Activated effector memory CD4-positive, alpha-beta T cell treated with Interleukin-2 at 50 U/mL for 16 hours (primary cell): ENCODE measurements at places on chromosomes 12 and 14.

GRCh38 chr14:57982804-57983634 lies 117.1 kb upstream of the SLC35F4 start:
- DNase-seq = no peak

DNA sequence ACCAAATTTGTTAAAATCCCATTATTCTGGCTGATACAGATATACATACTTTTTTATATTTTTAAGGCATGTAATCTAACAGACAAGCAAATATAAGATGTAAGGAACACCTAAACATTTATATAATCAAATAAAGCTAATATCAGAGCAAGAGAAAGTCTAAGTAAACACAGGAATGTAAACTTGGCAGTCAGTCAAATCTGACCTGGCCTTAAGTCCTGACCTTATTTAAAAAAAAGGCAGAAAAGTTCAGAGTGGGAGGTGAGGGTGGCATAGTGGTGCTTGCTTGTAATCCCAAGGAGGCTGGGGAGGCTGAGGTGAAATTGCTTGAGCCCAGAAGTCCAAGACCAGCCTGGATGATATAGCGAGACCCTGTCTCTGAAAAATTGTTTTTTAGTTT lies 152.6 kb downstream of the DERA start:
- DNase-seq = no peak

DNA sequence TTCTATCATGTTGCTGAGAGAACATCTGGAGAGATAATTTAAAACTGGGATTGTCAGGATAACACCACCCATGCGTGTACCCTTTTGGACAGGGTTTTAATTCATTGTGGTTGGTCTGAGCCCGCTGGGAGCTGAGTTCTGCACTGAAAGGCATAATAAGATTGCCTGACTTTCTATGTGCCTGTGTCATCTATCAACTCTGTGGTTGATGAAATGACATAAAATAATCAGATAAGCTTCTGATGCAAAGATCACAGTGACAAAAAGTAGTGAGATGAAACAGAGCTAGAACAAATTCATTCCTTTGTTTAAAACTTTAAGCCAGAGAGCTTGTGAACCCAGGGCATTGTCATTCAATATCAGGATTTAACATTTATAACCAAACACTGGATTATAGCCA lies 98.7 kb downstream of the BBS10 start:
- no peak for DNase-seq

DNA sequence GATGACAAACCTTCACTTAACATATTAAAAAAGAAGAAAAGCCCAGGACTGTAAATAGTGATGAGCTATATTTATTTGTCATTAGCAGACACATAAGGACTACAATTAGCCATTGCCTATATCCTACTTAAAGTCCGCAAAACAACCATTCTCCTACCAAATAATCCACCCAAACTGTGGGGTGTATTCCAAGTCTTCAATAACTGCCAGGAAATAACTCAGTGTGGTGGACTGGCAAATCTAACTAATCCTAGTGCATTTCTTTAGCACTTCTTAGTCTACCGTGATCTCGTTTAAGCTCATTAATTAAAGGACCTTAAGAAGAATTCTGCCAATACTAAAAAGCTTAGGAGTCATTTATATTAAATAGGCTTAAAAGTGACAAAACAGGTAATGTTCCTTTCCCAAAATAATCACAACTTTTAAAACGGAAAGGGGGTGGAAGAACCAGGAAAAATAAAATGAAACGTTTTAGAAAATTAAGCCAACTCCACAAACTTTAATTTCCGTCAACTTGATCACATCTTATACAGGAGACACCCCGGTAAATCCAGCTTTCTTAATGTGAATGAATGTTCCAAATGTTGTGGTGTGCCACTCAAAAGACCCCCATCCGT lies 1.8 kb downstream of the NOVA1 start:
- DNase-seq = no peak

GRCh38 chr12:98504368-98504617 lies 11.1 kb upstream of the TMPO start:
- DNase-seq = no peak

- DNase-seq = no peak
Measured at GRCh38 chr14:55133416-55133815, 4.4 kb downstream of the LGALS3 start.

DNA sequence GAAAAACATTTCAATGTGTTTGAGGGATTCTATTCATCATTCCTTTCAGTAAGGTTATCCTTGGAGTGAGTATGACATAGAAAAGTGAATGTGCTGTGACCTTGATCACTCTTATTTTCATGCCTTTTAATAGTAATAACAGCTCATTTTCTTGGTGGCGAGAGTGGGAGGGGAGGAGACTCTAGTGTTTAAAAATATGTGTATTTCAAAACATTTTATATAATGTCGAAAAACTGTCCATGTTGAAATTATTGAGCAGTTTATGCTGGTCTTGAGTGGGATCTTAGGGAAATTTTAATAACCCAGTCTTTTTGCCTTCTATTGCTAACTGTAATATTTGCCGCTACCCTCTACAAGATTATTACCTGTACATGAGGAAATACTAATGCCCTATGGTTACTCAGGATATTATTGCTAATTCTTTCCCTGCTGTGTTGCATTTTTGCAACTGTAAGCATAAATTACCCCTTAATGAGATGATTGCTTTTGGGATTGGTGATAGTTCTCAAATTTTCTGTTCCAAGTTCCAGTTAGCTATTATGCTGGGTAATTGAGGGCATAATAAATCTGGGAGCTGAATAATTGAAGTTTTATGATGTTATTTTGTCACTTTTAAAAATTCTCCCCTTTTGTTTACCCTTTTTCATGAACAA lies 21.9 kb downstream of the ATF7IP start:
- no peak for DNase-seq

DNA sequence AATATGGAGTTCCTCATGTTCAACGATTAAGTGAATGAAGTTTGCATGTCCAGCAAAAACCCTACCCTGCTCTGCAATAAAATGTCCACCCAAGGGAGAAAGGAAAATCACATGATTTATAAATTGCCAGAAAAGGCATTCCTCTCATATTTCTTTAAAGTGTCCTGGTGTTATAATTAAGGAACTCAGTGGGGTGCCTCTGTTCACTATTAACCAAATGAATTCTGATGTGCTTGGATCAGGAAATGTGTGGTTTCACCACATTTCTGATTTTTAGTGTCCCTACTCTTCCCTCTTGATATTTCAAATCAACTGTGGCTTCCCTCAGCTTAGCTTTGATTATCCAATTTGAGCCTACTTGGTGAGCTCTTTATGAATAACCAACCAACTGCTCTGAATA lies 208.1 kb downstream of the PHLDA1 start:
- no peak for DNase-seq

GRCh38 chr14:54881761-54882401 lies 20.7 kb downstream of the GCH1 start:
- DNase-seq = no peak

GRCh38 chr12:128994856-128995255 lies 141.6 kb downstream of the GLT1D1 start:
- DNase-seq = no peak

- peak; percentile 13 for DNase-seq
Measured at GRCh38 chr12:47636908-47637780, 68.7 kb downstream of the RPAP3 start.
